ENCODE measurements at places on chromosomes 6 and 20.

DNA sequence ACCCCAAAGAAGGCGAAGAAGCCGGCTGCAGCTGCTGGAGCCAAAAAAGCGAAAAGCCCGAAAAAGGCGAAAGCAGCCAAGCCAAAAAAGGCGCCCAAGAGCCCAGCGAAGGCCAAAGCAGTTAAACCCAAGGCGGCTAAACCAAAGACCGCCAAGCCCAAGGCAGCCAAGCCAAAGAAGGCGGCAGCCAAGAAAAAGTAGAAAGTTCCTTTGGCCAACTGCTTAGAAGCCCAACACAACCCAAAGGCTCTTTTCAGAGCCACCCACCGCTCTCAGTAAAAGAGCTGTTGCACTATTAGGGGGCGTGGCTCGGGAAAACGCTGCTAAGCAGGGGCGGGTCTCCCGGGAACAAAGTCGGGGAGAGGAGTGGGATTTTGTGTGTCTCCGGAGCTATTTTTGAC, 69.6 kb downstream of the HFE start:
- peak; percentile 87 for DNase-seq

DNA sequence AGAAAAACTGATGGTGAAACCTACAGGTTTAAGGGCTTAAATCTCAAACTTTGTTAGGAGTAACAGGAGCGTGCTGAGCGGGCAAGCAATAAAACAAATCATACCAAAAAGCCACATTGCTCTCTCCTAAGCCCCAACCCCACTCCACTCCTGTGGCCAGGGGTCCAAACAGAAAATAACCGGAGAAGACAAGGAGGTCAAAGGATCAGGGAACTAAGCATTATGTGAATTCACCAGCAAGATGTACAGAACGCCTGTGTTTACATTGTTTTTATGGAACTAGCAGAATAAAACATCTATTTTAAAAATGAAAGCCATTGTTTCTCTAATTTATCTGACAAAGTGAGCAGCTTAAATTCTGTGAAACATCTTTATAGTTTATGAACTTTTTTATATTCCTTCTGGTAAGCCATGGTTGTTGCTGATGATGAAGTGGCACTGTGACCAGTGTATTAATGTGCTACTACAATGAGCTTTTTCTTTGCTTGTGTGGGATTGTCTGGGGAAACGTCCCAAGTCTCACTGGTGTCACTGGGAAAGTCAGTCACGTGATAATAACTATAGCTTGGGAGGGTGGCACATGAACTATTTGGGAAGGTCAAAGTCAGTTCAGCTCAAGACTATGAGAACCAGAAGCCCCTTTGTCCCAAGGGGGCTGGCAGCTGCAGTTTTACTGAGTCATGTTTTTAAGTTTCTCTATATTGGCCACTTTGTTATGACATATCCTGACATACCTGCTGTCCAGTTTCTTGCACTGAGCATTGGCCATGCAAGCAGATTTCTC, 9.8 kb downstream of the FAM210B start:
- no peak for DNase-seq

DNA sequence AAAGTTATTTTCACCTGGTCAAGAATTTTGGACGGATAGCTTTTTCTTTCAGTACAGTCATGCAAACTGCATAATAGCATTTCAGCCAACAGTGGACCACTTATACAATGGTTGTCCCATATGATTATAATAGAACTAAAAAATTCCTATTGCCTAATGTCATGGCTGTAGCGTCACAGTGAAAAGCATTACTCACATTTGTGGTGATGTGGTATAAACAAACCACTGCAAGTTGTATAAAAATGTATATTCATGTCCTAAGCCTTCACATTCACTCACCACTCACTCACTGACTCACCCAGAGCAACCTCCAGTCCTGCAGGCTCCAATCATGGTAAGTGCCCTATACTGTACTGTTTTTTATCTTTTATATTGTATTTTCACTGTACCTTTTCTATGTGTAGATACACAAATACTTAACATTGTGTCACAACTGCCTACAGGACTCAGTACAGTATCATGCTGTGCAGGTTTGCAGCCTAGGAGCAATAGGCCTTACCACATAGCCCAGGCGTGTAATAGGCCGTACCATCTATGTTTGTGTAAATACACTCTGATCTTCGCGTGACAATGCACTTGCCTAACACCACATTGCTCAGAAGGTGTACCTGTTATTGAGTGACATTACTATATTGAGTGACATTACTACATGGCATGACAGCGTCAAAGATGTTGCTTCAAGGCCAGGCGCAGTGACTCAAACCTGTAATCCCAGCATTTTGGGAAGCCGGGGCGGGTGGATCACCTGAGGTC, 17.9 kb downstream of the ABHD12 start:
- peak; percentile 34 for DNase-seq

GRCh38 chr20:35192118-35192872, 20.4 kb downstream of the PROCR start:
- DNase-seq: no peak

DNA sequence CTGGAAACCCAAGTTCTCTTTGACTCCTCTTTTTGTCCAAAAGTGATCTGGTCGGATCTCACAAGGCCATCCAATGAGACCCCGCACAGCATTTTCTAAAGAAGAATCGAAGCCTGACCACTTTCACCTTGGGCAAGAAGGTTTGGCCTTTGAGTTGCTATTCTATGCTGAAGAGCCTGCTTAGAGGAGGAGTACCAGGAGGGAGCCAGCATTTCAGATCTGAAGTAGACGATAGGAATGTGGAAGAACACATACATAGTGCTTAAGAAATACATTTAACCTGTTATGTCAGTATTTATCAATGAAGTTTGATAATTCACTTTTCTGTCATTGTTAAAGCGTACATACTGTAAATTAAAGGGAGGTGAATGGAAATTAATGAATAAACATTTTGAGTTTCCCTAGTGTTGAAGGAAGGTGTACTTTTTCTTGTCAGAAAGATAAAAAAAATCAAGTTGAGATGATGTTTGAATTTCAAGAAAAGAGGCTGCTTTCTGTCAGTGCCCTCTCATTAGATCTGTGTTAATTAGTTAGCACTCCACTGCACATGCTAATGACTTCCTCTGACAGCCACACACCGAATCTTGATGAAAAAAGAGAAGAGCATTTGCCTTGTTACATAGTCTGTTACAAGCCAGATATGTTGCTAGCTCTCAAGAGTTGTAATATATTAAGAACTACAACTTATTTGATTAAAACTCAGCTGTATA, 10.9 kb upstream of the TDRD6 start:
- no peak for DNase-seq
